Liver (tissue), 10 donors: ENCODE measurements at places on chromosomes 3 and 15.

DNA sequence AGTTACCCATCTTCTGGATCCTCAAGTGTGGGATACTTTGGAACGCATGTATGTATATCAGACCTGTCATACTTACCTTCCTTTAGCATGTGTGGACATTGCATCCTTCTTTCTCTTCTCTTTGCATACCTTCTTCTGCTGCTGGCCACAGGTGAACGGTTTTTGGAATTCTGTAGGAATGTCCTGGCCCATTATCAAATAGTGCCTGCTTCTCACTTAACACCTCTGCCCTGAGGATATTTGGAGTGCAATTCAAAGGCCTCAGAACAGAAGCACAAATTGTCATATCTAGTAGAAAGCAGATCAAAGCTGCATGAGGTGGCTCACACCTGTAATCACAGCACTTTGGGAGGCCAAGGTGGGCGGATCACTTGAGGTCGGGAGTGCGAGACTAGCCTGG lies 34.1 kb upstream of the UACA start:
- no peaks in the 10 kb centered on the region for H3K27me3 ChIP-seq
- peaks cover 2% of the 10 kb centered on the region for H3K4me1 ChIP-seq
- DNase-seq, result no peak
- H3K36me3 ChIP-seq, result no peaks in the 10 kb centered on the region

GRCh38 chr3:29609328-29609811 lies 328.5 kb downstream of the RBMS3 start:
- no peak overlapping the region for H3K27ac ChIP-seq
- H3K4me3 ChIP-seq, result no peak overlapping the region
- H3K36me3 ChIP-seq, result no peaks in the 10 kb centered on the region
- no peaks in the 10 kb centered on the region for H3K27me3 ChIP-seq
- no peaks in the 10 kb centered on the region for H3K4me1 ChIP-seq
- no peak for DNase-seq

DNA sequence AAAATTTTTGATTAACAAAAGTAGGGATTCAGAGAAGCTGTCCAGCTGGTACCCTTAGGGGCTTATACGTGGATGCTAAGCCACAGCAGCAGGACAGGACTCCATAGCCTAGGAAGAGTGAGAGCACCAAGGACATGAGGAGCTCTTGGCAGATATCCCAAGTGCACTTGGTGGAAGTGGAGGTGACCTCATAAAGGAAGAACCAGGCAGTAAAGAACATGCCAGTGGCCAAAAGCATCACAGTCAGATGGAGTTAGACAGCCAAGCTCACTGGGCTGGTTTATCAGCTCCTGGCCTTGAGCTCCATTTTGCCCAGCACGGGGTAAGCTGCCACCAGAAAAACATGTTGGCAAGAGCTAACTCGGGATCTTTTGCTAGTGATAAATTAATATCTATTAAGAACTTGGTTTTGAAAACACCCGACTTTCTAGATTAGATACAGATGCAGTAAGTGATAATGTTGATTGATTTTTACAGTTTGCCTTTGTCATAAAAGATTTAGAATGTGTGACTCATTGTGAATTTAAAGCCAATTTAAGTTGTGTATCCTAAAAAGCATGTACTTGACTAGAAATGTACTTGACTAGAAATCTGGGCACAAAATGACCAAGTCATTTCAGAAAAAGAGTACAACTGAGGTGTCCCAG lies 108.0 kb downstream of the CMSS1 start:
- H3K4me3 ChIP-seq, result no peak overlapping the region
- no peaks in the 10 kb centered on the region for H3K27me3 ChIP-seq
- no peak for DNase-seq
- no peak overlapping the region for H3K27ac ChIP-seq
- no peaks in the 10 kb centered on the region for H3K4me1 ChIP-seq

DNA sequence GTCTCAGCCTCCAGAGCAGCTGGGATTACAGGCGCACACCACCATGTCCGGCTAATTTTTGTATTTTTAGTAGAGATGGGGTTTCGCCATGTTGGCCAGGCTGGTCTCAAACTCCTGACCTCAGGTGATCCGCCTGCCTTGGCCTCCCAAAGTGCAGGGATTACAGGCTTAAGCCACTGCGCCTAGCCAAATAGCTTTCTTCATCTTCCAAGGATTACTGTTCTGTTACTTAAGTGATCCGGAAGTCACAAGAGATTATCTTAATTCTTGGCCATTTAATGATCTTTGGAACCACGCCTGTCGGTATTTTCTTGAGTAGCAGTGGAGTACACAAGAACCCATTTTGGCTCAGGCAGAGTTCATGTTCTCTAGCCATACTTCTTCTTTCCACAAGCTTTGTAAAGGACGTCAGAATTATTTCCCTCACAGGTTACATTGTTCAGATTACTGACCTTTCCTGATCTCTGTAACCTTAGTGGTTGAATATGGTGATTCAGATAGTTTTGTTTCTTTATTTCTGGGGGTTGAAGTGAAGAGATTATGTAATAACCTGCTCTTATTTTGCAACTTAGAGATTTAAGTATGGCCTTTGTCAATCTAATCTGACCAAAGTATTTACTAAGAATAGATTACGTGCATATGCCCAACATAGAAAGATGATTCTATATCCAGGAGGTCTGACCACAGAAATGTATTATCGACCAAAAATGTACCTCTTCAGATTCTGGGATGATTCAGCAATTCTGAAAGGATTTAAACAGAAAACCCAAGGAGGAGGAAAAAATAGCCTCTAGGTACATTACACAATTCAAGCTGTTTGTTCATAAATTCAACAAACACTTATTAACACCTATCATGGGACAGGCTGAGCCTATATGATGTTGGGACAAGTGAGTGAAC lies 132.2 kb downstream of the GREM1 start:
- no peak for DNase-seq
- H3K4me1 ChIP-seq, result no peaks in the 10 kb centered on the region
- no peak overlapping the region for H3K27ac ChIP-seq
- H3K4me3 ChIP-seq, result no peak overlapping the region
- no peaks in the 10 kb centered on the region for H3K36me3 ChIP-seq
- no peaks in the 10 kb centered on the region for H3K27me3 ChIP-seq

- no peaks in the 10 kb centered on the region for H3K27me3 ChIP-seq
- H3K4me1 ChIP-seq, result no peaks in the 10 kb centered on the region
- no peak for DNase-seq
Measured at GRCh38 chr15:71598741-71599140, 211.6 kb upstream of the NR2E3 start.
